ENCODE measurements at places on chromosomes 1 and 21. TPM values are rescaled to one million over a fixed set of nuclear protein-coding genes. Genes with fewer than 3 reads are reported as not detected.

Gene STIL
- 3.4 TPM for polyA plus RNA-seq

Gene C8B
- not detected for polyA plus RNA-seq

Gene TCEA3
- polyA plus RNA-seq, result 366 TPM

Gene TMEM54
- polyA plus RNA-seq, result 3.7 TPM

Gene VSIG8
- not detected for polyA plus RNA-seq

GRCh38 chr1:228512781-228513198, 25.6 kb downstream of the RNF187 start:
- DNase-seq, result no peak

GRCh38 chr1:6205849-6206519, at the start of gene RNF207:
Gene RNF207, plus strand, starts transcription at chr1:6206119. Its CDS starts 417 bp downstream, at chr1:6206536.
- no peak for DNase-seq

DNA sequence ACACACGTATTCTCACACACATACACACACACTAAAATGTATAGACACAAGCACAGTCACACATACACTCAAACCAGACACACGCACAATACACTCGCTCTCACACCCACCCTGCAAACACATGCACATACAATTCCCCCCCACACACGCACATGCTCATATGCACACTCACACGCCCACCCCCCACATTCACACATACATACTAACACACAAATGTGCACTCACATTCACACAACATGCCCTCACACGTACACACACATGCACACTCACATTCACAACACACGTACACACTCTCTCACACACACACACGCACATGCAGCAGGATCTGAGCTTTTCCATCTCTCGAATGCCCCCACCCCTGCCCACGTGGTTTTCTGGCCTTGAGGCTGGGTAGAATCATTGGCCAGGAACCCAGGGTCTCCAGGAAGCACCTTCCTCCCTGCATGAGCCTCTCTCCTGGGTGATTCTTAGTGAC, 589.7 kb downstream of the PTPRU start:
- DNase-seq, result no peak

DNA sequence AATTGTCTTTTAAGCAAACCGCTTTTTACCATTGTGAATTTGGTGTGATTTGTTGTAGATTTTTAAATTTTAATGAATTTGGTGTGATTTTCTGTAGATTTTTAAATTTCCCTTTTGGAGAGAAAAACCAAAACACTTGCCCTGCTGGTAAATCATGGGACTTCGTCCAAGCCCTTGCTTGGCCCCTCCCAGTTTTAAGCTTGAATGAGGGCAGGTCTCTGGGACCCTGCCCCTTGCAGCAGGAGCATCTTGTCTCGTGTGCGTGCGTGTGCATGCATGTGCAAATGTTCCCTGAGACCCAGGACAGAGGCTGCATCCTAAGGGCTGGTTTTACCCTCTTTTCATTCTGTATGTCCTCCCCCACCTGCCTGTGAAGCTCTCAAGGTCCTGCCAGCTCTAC, 248.6 kb downstream of the GREM2 start:
- DNase-seq, result no peak

DNA sequence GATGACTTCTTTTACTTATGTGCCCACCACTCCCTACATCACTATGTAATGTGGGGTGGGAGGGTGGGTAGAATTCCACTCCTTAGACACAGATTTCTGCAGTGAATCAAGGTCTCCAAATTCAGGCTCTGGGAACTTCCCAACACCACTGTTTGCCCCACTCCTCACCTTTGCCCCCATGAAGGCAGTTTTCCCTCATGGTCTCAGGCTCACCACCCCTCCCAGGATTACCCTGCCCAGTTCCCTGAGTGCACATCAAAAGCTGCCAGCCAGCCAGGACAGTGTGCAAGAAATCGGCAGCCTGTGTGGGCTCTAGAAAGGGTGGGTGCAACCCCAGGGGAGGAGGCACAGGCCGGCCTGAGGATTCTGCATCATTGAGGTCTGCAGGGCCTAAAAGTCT, 14.8 kb downstream of the NENF start:
- DNase-seq, result no peak

GRCh38 chr1:41420860-41421259, 59.6 kb downstream of the FOXO6 start:
- DNase-seq, result no peak

DNA sequence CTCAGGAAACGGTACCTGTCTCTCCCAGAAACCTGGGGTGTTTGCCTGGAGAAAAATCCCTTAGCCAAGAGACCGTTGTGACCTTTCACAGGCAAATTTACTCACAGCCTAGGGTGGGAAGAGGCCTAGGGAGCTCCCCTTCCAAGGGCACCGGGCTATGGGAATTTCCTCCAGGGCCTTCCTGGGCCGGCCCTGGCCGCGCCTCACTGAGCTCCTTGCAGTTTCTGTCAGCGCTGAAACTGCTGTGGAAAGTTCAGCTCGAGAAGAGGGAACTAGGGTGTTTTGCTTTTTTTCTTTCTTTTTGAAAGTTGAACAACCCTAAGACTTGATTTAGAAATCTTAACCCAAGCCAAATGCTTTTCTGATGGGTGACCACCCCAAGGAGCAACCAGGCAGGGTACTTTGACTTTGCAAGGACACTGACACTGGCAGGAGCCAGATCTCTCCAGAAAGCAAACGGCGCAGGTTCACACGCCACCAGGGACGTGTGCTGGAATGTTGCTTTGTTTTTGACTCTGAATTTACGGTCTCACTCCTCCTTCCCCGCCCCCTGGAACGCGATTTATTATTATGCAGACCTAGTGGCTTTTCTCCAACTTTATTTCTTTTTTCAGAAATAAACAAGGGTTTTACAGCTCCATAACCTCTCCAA, 229.6 kb upstream of the JUN start:
- no peak for DNase-seq
